ENCODE measurements at places on chromosomes 12 and 14.
A peak's percentile ranks its signal among the peaks of the same experiment; 100 is the strongest.

- DNase-seq, result peak; percentile 24
Observed at GRCh38 chr14:31371646-31372045, 48.7 kb downstream of the HEATR5A start.

GRCh38 chr12:120574106-120574505 lies 7.1 kb downstream of the POP5 start:
- DNase-seq, result no peak

- DNase-seq, result no peak
Observed at GRCh38 chr14:35113308-35113950, 8.4 kb downstream of the PPP2R3C start.

DNA sequence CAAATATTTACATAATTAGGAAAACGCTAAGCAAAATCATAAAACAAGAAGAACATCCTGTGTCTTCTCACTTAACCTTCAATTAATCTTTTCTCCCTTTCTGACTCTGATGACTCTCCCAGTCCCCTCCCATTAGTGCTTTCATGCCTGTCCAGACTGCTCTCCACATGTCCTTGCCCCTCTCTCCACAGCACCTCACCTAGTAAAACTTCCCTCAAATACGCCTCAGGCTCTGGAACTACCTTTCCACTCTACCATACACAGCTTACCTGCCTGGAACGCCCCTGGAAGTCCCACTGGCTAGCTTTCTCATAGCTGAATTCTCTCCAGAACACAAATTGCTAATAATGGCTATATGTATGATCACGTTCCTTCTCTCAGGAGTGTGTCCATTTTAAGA lies 44.7 kb downstream of the SLC5A8 start:
- no peak for DNase-seq

GRCh38 chr12:94560431-94561221 lies 89.7 kb downstream of the TMCC3 start:
- no peak for DNase-seq

DNA sequence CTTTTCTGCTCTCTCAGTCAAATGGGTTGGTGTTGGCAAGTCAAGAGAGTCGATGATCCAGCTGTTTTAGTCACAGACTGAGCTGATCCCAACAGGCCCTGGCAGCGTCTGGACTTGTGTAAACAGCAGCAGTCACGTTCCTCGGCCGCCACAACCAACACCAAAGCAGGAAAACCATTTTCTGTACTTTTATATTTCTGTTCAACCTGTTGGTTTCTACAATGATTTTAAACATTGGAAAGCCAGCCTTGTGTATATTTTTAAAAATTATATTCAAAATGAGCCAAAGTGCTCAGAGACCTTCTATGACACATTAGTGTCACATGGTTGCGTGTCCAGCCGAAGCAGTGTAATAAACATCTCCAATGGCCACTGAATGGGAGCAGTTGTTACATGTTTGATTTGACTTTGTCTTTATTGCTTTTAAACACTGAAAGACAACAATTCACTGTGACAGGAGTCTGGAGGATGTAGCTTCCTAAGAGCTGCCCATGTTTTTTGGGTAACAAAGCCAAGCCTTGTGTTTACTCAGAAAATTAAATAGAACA lies 5.9 kb upstream of the SIVA1 start:
- DNase-seq, result no peak

- DNase-seq, result no peak
Observed at GRCh38 chr14:105287249-105288102, 13.3 kb downstream of the BRF1 start.

DNA sequence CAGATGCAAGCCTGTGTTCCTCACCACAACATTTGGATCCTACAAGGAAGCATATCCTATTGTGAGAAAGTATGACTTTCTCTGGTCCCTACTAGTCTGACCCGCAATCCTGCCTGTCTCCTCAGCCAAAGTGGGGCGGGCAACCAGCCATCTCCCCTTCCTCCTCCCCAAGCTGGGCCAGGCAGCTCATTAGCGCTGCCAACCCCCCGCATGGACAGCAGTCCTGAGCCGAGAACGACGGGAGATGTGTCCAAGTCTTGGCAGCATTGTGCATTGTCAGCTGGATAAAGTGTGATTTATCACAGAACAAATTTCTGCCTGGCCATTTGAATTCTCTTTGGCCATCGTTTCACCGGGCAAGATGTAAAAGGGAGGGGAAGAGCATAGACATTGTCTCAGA lies 139.4 kb downstream of the SLC15A4 start:
- DNase-seq, result no peak

- DNase-seq, result no peak
Observed at GRCh38 chr12:79233341-79233781, 368.8 kb downstream of the SYT1 start.

- peak; percentile 14 for DNase-seq
Observed at GRCh38 chr14:77804592-77804991, 4.7 kb downstream of the ADCK1 start.

DNA sequence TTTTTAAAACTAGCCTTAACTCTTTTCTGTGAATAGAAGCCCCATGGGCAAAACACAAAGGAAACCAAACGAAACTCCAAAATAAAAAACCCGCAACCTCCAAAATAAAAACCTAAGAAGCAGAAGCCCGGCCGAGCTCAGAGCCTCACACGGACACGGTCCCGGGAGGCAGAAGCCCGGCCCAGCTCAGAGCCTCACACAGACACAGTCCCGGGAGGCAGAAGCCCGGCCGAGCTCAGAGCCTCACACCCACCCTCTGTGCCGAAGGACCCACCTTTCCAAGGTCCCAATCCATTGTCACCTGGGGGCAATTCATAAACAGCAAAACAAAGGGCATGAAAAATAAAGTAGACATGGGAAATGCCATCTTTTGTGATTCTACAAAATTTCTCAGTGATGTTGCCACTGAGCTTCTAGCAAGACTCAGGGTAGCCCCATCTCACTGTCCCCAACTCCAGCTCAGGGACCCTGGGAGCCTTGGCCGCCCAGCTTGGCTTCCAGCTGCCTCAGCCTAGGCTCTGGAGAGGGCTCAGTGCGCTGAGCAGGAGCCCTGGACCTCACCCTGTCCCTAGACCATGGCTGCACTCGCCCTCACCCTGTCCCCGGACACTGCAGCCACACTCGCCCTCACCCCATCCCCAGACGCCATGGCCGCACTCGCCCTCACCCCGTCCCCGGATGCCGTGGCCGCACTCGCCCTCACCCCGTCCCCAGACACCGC lies 82.2 kb downstream of the GALNT9 start:
- DNase-seq, result no peak

- no peak for DNase-seq
Observed at GRCh38 chr12:28966046-28966780, 182.9 kb upstream of the FAR2 start.

- no peak for DNase-seq
Observed at GRCh38 chr14:38208618-38209562, 1.2 kb downstream of the SSTR1 start.

DNA sequence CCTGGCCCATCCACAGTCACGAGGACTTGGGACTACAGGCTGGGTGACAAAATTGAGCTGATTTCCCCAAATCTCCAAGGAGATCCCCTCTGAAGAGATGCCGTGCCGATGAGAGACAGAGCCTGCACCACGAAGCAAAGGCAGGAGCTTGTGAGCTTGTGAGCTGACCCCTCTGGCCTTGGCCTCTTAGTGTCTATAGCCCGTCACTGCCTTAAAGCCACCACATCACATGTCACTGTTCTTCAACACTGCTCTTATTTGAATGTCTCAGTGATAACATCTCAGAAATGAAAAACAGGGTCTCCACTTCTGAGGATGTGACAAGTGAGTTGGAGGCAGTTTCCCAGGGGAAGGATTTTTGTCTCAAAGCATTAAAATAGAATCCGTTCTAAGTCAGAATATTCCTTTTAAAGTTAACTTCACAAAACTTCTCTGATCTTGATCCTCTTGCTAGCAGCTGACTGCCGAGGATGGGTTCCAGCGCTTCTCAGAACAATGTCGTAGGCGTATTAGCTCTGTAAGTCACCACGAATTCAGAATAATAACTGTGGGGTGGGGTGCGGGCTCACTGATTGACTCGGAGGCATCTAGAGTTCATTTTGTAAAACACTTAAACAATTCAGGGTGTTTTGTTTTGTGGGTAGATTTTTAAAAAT lies 37.5 kb downstream of the CHST11 start:
- DNase-seq, result no peak

DNA sequence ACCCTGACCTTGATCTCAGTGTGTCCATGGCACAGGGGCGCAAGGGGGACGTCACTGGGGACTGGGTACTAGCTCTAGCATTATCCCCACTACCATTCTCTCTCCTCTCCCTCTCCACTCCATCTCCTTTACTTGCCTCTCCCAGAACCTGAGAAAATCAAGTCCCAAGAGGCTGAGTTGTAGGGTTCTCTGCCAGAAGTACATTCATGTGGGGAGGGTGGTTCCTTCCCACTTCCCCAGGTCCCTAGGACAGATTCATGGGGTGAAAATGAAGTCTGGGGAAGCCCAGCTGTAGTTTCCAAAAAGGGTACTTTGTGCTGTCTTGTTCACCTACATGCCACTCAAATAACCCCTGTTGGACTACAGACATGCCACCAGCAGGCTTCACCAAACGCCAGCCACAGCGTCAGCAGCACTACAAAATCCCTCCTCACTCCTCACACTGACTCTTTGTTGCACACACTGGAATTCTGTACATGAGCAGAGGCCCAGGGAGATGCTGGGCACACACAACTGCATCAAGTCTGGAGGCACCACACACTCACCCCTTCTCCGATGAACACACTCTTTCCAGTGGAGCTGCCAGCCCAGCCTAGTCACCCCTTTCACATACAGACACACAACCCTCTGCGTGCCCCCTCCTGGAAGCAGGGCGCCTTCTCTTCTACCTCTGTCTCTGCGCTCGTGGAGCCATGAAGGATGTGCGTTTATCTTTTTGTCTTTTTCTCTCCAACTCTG lies 6.9 kb downstream of the RARG start:
- no peak for DNase-seq

DNA sequence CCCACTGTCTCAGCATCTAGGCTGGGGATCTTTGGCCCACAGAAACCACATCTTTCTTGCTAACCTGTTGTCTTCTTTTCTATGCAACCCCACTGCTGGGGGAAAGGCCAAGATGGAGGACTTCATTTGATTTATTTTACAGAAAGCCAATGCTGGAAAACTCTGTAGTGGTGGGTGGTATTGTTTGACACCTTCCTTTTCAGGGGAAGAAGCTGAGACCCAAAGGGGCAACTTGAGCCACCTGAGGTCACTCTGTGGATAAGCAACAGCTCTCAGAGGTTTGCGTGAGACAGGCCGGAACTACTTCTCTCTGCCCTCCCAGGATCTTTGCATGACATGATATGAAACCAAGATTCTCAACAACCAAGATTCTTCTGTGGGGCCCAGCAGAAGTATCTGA lies 645.2 kb downstream of the VRK1 start:
- no peak for DNase-seq

GRCh38 chr14:47917344-47917954 lies 242.0 kb upstream of the MDGA2 start:
- peak; percentile 66 for DNase-seq

DNA sequence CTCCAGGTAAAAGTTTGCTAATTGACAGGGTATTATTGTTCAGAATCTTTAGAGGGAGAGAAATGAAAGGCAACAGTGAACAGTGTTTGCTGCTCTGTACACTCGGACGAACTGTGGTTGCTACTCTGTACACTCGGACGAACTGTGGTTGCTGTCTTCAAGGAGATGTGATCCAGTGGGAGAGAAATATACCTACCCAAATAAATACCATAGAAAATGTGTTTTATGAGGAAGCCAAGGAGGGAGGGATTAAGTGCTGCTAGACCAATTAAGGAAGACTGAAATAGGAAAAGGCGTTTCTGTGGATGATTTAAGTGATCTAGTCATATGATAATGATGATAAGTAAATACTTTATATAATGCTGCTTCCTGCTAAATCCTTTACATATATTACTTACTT lies 2.7 kb downstream of the STK38L start:
- no peak for DNase-seq

GRCh38 chr12:78929075-78929418 lies 64.5 kb downstream of the SYT1 start:
- no peak for DNase-seq

GRCh38 chr14:39773387-39774126 lies 341.3 kb upstream of the FBXO33 start:
- no peak for DNase-seq

DNA sequence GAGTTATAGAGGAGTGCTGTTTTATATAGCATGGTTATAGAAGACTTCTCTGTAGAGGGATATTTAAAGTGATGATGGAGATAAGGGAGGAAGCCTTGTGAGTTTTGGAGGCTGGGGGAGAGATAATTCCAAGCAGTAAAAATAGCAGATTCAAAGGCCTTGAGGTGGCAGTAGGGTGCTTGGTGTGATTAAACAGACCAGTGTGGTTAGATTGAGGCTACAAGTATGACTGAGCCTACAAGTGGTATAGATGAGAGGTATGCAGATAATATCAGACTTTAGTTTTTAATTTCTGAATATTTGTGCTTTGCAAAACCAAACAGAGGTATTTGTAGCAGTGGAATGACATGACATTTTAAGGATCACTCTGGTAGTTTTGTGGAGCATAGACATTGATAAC lies 20.3 kb downstream of the FANCM start:
- DNase-seq, result no peak

- DNase-seq, result no peak
Observed at GRCh38 chr14:71451501-71451900, 480.7 kb upstream of the RGS6 start.

GRCh38 chr14:54967496-54967895 lies 59.4 kb downstream of the WDHD1 start:
- no peak for DNase-seq

GRCh38 chr12:162467-163307 lies 51.3 kb downstream of the SLC6A12 start:
- DNase-seq, result no peak

- DNase-seq, result no peak
Observed at GRCh38 chr12:65152012-65152411, 17.4 kb upstream of the LEMD3 start.

- DNase-seq, result no peak
Observed at GRCh38 chr12:112963227-112963861, 15.0 kb upstream of the OAS2 start.

DNA sequence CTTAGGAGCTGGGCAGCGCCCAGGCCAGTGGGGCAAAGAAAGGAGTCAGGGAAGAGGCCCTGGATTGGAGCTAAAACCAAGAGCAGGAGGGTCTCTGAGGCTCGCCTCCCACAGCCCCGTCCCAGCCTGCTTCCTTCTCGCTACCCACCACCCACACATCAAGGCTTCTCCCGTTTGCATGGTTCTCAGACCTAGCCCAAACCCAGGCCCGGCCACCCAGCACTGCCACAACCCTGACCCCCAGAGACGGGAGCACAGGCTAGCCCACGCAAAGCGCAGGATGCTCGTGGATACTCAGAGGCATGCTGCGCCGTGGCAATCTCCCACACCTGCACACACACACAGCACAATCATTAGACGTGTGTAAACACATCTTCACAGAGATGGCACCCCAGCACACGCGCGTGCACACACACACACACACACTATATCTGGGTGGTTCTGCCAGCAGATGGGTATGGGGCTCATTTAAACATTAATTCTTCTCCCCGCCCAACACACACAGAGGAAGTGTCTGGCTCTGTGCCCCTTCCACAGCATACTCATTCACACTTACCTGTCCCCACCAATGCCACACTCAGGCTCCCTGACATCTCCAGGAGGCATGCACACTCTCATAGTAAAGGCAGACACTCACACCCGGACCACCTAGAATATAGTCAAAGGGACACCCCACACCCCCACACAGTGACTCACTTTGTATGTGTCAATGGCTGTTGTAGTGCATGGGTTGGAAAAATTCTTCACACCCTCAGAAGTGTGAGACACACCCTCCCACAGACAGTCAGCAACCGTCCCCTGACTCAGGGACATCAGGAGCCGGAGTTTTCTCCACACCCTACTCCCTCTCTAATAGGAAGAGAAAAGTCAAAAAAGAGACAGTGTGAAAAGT lies 1.1 kb downstream of the CARMIL3 start:
- peak; percentile 97 for DNase-seq
